ENCODE measurements at places on chromosomes 12 and 14.

DNA sequence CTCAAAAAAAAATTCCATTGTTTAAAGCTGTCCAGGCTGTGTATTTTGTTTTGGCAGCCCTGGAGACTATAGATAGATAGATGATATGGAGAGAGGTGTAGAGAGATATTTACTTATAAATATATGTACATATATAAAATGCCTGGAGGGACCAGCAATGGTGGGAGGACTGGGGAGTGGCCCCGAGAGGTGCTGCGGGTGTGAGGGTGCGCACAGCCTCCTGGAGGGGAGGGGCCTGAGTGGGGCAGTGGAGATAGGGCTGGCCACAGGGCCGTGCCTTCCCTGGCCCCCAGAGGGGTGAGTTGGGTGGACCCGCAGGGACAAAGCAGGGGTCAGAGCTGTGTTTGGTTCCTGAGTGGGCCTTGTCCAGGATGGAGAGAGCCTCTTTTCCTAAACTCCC, 6.5 kb downstream of the ADSS1 start:
- DNase-seq = no peak

- no peak for DNase-seq
These were observed 34.9 kb upstream of the WDR89 start for GRCh38 chr14:63676615-63677014.

DNA sequence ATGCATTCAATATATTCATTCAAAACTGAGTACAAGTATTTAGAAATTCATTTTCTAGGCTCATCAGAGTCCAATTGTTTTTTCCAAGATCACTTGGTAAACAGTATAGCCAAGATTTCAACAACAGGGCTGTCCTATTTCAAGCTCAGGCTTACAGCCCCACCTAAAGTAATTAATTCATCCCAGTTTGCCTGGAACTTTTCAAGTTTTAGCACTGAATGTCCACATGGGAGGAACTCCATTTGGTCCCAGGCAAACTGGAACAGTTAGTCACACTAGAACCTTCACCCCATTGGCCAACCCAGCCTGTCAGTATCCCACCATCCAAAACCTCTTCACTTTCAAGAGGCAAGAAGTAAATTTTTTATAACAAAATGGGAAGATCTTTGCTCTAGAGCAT, 210.9 kb downstream of the DPY19L2 start:
- DNase-seq = no peak

- DNase-seq = no peak
These were observed 88.3 kb upstream of the PTHLH start for GRCh38 chr12:28060871-28061270.

- no peak for DNase-seq
These were observed 76.6 kb upstream of the CEP83 start for GRCh38 chr12:94536040-94536965.

GRCh38 chr12:28878629-28879028, 270.4 kb upstream of the FAR2 start:
- no peak for DNase-seq

Measured in activated CD4-positive, CD25-positive, alpha-beta regulatory T cell (primary cell).